Daoy (cell line): ENCODE measurements at places on chromosomes 3 and 15. TPM values are rescaled to one million over a fixed set of nuclear protein-coding genes. Genes with fewer than 3 reads are reported as not detected.

The SPSB4 gene
- 2.3 and 2.4 TPM in 2 replicates for total RNA-seq

The UBE3A gene
- 51.7 and 58.6 TPM in 2 replicates for total RNA-seq

The MUC4 gene
- not detected in 2 replicates for total RNA-seq

The IQCF5 gene
- total RNA-seq: not detected in 2 replicates
